ENCODE measurements at places on chromosomes 5 and 9.

DNA sequence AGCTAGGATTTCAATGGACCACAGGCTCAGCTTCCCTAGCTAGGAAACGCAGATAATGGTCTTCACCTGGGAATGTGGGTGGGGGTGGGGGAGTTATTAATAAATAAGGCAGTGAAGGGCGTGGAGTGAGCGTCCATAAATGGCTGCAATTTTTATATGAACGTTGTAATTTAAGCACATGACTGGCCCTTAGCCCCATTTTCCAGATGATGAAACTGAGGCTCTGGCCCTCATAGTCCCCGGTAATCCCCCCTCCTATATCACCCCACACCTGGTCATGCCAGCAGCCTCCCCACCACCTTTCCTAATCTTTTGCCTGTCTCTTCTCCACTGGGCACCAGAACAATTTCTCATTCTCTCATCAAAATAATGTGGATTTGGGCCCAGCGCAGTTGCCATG, 61.9 kb upstream of the LMX1B start:
- DNase-seq = no peak

DNA sequence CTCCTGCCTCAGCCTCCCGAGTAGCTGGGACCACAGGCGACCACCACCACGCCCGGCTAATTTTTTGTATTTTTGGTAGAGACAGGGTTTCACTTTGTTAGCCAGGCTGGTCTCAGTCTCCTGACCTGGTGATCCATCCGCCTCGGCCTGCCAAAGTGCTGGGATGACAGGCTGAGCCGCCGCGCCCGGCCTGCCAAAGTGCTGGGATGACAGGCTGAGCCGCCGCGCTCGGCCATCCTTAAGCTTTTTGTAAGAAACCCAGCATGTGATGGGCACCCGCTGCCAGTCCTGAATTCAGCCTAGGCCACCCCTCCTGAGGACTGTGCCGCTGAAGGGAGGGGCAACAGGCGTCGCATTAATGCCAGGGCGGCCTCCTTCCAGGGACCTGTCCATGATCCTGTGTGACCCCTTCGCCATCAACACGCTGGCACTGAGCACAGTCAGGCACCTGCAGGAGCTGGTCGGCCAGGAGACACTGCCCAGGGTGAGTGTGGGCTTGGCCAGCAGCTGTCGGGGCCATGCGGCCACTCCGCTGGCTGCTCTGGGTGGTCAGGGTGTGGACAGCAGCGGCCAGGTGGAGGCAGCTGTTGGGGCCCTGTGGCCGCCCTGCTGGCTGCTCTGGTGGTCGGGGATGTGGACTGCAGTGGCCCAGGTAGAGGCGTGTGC, 10.5 kb downstream of the NELFB start:
- no peak for DNase-seq

GRCh38 chr9:104635456-104635855, 17.5 kb upstream of the OR13C9 start:
- DNase-seq = no peak

DNA sequence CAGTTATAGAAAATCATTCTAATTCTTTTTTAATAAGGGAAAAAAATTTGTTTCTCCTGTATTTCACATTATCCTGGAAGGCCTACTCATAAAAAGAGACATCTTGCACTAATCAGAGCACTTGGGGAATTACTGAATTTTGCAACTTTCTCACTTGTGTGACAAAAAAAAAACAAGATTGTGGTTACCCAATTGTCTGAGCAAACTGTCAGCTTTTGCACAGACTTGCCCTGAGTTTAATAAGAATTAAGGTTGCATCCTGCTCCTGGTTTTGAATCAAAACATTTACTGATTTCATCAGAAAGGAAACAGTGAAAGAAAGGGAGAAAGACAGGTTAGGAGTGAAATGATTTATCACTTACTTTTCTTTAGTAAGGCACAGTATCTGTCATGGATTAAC, 10.6 kb upstream of the SH3RF2 start:
- DNase-seq = no peak

- no peak for DNase-seq
Measured at GRCh38 chr5:140321796-140322195, 18.9 kb upstream of the PFDN1 start.

DNA sequence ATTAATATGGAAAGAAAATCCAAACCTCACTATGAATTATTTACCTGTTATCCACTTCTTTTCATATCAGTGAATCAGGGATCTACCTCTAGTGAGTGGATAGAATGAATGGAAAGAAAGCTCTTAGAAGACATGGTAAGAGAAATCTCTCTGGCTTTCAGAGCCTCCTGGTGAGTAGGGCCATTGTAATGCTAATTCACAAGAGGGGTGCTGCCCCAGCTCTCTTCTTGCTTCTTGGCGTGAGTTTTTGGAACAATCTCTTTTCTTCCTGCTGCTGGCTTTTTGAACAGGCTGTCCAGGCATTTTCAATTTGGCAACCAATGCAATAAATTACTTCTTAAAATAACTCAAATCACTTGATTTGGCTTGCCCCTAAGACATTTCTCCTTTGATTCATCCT, 49.9 kb upstream of the KCNN2 start:
- no peak for DNase-seq

DNA sequence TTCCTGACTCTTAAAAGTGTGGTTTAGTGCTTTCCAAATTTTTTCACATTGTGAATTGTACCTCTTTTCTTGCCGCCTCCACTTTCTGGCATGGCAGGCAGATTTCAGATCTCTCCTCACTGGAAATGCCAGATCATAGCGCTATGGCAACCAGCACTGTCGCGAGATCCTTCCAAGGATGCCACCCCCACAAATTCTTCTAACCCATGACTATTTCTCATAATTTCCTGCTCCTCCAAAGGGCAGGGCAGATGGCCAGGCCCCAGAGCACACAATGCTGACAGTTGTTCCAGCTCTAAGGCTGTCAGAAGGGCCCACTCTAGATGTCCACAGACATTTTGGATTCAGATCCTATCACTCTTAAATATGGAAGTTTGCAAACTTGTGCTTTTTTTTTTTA, 446.2 kb upstream of the RIOK2 start:
- no peak for DNase-seq

GRCh38 chr9:123645126-123645525, 284.8 kb downstream of the DENND1A start:
- DNase-seq = no peak

- DNase-seq = no peak
Measured at GRCh38 chr5:162485666-162486292, 418.2 kb downstream of the GABRG2 start.

- no peak for DNase-seq
Measured at GRCh38 chr5:166178411-166179080, 2112.9 kb upstream of the WWC1 start.

- no peak for DNase-seq
Measured at GRCh38 chr9:128947277-128947526, 201 bp downstream of the DOLK start.

- no peak for DNase-seq
Measured at GRCh38 chr9:99052815-99053715, 51.8 kb upstream of the TGFBR1 start.

- no peak for DNase-seq
Measured at GRCh38 chr5:148949841-148950470, 112.9 kb downstream of the SH3TC2 start.

DNA sequence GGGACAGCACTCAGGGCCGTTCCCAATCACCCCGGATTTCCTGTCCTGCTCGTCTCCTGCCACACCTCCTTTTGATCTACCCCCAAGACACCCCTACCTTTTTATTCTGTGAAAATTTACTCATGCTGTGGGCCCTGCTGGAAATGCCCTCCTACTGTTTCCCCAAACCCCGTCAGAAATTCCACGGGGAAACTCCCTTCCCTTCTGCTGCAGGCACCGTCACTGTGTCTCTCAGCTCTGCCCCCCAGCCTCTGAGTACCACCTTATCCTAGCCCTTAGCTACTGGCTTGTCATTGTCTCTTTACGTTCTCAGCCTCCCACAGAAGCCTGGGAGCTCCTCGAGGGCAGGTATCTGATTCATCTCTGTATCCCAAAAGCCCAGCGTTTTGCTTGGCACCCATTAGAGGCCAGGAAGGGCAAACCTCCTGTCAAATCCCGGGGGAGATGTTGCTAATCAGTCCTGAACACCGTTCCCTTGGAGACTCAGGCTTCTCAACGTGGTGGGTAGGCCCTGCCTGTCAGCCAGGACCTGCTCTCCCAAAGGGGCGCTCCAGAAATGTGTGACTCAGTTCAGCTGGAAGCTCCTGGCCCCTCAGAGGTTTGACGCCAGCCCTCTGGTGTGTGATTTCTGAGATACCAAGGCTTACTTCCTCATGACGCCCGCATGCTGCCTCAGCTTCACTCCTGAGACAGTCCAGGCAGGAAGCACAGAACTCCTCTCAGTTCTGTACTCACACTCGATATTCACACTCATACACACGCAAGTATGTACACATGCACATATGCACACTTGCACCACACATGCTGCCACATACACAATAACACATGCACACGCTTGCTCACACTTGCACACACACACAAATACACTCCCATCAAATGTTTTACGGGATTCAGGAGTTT, 50.7 kb upstream of the GRHPR start:
- no peak for DNase-seq

DNA sequence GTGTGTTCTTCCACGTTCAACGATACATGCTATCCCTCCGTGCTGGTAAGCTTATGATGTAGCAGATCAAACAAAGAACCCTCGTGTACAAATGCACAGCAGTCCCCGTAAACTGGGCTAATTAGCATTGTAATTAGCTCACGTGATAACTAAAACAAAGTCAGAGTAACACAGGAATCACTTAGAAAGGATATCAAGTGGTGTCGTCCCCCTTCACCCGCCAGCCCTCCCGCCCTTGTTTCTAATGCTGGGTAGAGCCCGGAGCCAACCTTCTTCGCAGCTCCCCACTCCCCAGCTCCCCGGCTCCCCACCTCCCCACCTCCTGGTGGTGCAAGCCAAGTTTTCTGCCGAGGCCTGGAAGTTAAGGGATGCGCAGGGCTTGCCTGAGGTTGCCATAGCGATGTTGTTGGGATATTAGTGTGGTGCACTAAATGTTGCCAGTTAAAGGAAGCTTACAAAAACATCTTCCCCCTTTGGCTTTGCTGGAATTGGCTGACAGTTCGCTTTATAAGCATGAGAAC, 357.9 kb upstream of the CCNH start:
- DNase-seq = no peak

GRCh38 chr5:133400831-133401351, 211.4 kb downstream of the FSTL4 start:
- no peak for DNase-seq

- no peak for DNase-seq
Measured at GRCh38 chr5:34667705-34668104, 11.6 kb downstream of the RAI14 start.

GRCh38 chr5:39100301-39100850, 26.2 kb upstream of the RICTOR start:
- DNase-seq = no peak

- no peak for DNase-seq
Measured at GRCh38 chr5:140875085-140876065, at the start of gene PCDHA12. Gene PCDHA12 (plus strand): TSS chr5:140875308. CDS start chr5:140875473, 165 bp downstream.

GRCh38 chr9:95224376-95225019, 93.0 kb downstream of the FANCC start:
- DNase-seq = no peak

Data from activated gamma-delta T cell treated with anti-CD3 and anti-CD28 coated beads, Interleukin-2, amount 50 U/mL, for 16 hours (primary cell).